ENCODE measurements at places on chromosomes 4 and X. TPM values are rescaled to one million over a fixed set of nuclear protein-coding genes. Genes with fewer than 3 reads are reported as not detected.

GRCh38 chrX:1423215-1423614, 29.5 kb downstream of the ASMTL start:
- no peak for DNase-seq

- DNase-seq, result peak; percentile 61
These were observed 2.4 kb downstream of the CHST7 start for GRCh38 chrX:46575991-46576392.

- DNase-seq, result no peak
These were observed 655.6 kb upstream of the GALNTL6 start for GRCh38 chr4:171157462-171158082.

- DNase-seq, result no peak
These were observed 149.2 kb upstream of the RAI2 start for GRCh38 chrX:18010253-18010652.

GRCh38 chr4:48064349-48064748, 47.8 kb downstream of the NIPAL1 start:
- DNase-seq, result no peak

Gene UNC5C
- not detected for total RNA-seq

Gene ABCG2
- total RNA-seq, result 0.56 TPM

GRCh38 chr4:173448608-173449379, 49.9 kb upstream of the SCRG1 start:
- no peak for DNase-seq

GRCh38 chr4:11427121-11427996, 1.3 kb downstream of the HS3ST1 start:
- DNase-seq, result no peak

- DNase-seq, result no peak
These were observed 69.0 kb downstream of the BEND2 start for GRCh38 chrX:18151649-18152048.

- no peak for DNase-seq
These were observed 464.6 kb downstream of the PCDH18 start for GRCh38 chr4:137067735-137068134.
